KBM-7 (cell line): ENCODE measurements at places on chromosomes 3 and 15.

- no peak for DNase-seq
These were observed 201.2 kb downstream of the SATB1 start for GRCh38 chr3:18223974-18224373.

GRCh38 chr3:62199126-62199525 lies 174.2 kb downstream of the FEZF2 start:
- DNase-seq, result no peak

DNA sequence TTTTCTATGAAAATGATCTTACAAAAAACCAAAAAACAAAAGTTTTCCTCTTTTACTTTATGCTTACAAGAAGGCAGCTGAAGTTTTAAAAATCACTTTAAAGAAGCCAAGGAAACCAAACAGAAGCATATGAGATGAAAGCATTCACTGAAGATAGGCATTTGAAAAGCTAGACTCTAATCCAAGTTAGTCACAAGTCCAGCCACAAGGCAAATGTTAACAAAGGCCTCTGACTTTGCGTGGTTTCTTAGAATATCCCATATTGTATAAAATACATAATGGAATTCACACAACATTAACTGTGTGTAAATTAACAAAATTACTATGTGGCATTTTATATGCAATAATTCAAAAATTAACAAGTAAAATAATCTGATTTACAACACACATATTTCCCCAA lies 17.7 kb downstream of the MRPL3 start:
- no peak for DNase-seq

DNA sequence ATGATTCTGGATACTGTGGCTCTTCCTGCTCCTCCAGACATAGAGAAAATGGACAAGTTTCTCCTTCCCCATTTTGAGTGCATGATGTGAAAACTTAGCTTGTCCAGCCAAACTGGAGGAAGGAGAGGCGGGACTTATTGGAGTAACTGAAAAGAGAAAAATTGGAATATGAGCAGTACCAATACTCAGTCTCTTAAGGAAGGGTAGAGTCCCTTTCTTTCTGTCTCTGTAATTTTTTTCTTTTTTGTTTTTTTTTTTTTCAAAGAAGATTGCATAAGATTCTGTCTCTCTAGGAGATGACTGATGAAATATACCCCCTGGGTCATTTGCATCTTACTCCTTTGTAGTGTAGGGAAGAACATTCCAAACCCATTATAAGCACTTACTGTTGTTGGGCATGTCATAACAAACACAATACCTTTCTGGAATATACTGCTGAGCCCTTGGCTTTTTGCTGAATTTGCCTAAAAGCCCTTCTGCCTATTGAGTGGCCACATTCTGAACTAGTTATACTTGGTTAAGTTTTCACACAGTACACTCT lies 498.1 kb upstream of the TPRG1 start:
- peak; percentile 38 for DNase-seq

- no peak for DNase-seq
These were observed 104.2 kb downstream of the DGKG start for GRCh38 chr3:186257866-186258265.

DNA sequence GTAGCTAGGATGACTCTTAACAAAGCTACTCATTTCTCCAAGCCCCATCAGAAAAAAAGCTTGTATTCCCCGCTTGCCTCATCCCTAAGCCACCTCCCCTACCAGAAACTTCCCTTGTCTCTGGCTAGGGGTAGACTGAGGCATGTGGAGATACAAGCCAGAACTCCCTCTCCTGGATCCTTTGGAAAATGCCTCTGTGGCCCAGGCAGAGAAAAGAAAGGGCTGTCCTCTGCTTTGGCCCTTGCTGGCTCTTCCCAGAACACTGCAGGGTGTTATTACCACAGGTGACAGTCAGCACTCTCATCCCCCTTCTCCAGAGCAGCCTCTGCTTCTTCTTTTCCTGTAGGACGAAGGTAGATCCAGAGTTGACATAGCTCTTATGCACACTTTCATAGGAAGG lies 15.2 kb downstream of the RMDN3 start:
- DNase-seq, result no peak

GRCh38 chr3:175336406-175337133 lies 477.4 kb downstream of the NAALADL2 start:
- DNase-seq, result no peak

DNA sequence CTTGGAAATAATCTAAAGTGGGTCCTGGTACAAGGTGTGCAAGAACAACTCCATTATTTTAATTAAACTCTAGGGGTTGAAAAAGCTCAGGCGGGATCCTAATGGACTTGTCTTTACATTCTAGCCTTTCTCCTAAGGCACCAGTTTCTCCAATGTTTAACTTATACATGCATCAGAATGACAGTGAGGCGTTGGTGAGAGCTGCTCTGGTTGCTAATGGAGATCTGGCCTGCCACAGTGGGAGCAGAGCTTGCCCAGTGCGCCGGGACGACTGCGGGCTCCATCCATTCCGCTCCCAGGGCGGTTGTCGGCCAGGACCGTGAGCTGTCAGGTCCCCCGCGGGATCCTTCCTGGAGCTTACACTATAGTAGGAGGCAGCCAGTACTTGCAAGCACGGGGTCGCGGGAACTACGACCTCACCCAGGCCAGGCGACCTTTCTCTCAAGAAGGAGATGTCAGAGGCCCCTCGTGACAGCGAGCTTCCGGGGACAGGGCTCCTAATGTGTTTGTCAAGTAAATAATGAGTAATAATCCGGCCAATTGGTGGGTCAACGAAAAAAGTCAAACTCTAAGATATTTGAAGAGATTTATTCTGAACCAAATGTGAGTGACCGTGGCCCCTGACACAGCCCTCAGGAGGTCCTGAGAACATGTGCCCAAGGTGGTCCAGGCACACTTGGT lies 991 bp upstream of the HIGD1A start:
- no peak for DNase-seq

- no peak for DNase-seq
These were observed 17.1 kb downstream of the CACNA2D2 start for GRCh38 chr3:50486219-50486888.

DNA sequence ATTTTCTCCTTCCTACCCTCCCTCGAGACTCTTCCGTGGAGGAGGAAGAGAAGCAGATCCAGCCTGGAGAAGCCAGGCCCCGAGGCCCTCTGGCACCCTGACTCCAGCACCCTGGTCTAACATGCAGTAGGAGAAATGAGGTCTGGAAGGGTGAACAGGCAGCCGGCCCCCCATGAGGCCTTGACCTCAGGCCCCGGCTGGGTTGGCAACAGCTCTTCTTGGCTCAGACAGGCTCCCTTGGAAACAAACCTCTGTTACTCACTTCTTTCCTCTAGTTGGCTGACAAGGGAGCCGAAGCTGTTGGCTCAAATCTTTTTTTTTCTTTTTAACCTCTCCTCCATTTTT lies 73.4 kb downstream of the CPN2 start:
- no peak for DNase-seq

- no peak for DNase-seq
These were observed 36.2 kb downstream of the SSR3 start for GRCh38 chr3:156518726-156519125.

- DNase-seq, result no peak
These were observed 133.1 kb upstream of the ABHD17C start for GRCh38 chr15:80562033-80562432.
